ENCODE measurements at places on chromosomes 2 and 18.
A peak's percentile ranks its signal among the peaks of the same experiment; 100 is the strongest.

DNA sequence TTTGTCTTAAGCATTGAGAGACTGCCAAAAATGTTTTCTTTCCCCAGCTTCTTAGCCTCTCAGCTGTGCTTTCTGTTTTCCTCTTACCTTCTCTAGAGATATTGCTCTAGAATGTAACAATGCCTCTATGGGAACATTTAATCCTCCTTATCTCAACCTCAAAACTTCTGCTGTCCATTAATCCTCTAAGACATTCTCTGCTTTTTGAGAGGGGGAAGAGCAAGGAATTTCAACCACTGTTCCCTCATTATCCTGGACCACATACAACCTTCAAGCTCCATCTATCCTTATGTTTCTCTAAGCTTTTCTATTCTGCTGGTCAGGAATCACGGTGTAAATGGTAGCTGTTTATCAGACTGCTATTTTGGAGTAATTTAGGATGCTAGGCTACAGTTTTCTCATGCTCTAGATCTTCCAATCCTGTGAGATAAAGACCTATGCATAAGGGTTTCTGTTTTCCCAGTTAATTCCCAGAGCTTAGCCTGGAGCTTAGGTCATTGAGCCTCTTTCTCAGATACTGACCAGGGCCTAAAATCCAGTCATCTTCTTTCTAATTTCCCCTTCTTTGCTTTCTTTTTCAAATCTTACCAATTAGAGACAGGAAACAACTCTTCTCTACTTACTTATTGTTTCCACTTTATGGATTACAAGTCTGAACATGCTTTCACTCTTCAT lies 282.0 kb downstream of the CALCRL start:
- DNase-seq: no peak

DNA sequence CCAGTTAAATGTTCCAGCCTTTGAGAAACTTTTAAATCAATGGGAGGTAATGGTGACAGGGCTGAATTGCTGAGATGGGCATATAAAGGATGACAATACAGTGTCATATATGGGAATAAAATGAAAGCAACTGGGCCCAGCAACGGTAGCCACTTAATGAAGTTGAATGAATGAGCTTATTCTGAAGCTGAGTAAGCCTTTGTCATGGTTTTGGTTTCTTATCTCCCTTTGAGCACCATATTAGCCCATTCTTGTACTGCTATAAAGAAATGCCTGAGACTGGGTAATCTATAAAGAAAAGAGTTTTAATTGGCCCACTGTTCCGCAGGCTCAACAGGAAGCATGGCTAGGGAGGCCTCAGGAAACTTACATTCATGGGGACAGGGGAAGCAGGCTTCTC lies 3.5 kb upstream of the THUMPD2 start:
- no peak for DNase-seq

DNA sequence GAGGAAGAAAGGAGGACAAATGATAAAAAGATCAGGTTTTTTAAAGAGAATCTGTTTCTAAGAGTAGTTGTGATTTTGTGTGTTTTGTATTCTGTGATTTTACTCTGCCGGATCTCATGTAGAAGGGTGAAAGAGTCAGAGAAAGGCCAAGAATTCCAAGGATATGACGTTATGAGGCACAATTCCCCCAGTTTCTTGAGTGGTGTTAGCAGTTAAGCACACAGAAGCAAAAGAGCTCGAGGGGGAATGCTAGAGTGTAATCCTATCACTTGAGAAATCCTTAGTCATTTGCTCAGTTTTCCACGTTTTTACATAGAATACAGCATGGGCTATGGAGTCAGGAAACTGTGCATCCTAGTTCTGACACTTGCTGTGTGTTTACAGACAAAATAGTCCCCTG lies 34.8 kb downstream of the METTL4 start:
- DNase-seq: peak; percentile 67

DNA sequence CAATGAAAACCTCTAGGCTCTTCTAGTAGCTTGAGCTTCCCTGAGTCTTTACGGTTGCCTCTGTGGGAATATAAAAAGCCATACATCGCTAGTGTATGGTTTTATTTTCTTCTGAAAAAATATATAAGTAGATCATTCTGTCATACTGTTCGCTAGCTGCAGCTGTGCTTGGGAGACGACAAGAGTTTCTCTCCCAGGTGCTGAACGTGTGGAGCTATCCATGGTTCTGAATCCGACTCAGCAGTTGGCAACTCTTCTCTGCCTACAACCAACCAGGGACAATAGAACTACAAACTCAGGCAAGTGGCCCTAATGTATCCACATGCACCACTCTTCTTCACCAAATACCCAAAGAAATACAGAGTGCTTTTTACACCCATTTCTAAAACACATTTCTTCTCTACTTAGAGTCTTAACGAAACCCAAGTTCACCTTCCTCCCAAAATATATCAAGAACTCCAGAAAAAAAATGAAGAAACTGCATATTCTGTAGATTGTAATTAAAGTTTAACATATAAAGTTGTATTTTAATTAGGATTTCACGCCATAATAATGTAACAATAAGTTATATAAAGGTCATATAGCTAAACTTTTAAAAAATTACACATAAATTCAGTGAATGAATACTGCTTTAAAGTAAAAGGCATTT lies 2.2 kb upstream of the KCNH7 start:
- DNase-seq: no peak

DNA sequence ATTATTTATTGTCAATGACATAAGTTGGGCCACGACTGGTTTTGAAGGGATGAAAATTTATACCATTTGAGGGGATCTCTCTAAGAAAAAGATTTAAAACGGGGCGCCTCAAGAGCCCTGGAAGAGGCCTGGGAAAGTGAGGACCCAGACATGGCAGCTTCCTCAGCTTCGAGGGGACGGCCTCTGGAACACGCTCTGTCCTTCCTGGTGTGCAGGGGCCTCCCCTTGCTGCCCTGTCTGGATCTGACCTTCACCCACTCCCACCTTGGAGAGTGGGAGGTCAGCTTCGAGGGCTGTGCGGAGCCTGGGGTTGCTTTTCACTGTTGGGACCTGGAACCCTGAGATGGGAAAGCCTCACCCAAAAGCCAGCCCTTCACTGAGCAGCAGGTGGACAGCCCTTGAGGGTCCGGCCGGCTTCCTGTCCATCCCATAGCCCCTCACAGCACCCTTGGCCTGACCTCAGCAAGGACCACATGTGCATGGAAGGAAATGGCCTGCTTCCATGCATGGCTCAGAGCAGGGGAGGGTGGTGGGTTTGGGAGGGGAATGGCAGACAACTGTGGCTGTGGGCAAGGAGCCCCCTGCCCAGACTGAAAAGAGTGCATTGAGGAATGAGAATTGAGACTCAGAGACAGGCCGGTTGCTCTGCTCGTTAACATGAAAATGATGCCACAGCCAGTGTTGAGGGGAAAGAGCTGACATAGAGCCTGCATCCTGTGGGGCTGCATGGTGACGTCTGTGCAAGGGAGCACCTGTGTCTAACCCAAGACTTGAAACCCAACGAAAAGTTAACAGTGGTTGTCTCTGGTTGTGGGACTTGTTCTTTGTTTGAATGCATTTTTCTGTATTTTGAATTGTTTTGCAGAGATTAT lies 16.3 kb downstream of the FBLN7 start:
- DNase-seq: no peak

DNA sequence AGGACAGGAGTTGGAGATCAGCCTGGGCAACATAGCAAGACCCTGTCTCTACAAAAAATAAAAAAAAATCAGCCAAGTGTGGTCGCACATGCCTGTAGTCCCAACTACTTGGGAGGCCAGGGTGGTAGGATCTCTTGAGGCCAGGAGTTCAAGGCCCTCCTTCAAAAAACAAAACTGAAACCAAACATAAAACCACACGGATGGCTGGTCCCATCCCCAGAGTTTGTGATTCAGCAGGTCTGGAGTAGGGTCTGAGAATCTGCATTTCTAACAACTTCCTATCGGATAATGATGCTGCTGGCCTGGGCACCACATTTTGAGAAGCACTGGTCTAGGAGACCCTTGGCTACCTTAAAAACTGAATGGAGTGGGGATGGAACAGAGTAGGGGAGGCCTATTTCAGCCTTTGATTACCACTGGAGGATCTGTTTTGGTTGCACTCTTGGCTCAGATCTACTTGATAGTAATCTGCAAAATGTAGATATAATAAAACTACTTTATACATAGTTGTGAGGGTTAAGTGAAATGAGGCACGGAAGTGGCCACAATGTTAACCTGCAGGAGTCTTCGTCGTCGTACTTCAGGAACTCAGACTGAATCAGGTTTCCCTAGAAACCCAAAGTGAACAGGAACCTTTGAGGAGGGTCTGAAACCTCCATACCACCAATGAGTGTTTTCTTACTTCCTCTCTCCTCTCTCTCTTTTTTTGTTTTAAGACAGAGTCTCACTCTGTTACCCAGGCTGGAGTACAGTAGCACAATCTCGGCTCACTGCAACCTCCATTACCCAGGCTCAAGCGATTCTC lies 25.5 kb upstream of the NFE2L2 start:
- no peak for DNase-seq

- DNase-seq: no peak
Observed at GRCh38 chr2:71224457-71224856, 2.4 kb downstream of the PAIP2B start.

DNA sequence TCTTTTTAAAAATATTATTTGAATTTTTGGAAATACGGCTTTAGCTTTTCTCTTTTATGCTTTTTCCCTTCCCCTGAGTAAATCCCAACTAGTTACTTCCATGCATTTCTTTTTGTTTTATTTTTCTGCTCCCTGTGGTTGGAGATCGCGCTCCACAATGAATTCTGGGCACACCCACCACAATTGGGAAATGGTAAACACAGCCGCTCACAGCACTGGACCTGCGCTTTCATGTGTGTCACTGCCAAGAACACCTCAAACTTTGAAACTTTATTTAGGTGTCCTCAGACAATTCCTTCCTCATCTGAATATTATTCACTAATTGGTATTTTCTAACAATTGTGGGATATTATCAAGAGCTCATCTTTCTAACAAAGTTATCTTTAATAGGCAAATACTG lies 82.8 kb upstream of the TMEM18 start:
- no peak for DNase-seq

GRCh38 chr2:238224356-238225035 lies 15.3 kb downstream of the HES6 start:
- no peak for DNase-seq

DNA sequence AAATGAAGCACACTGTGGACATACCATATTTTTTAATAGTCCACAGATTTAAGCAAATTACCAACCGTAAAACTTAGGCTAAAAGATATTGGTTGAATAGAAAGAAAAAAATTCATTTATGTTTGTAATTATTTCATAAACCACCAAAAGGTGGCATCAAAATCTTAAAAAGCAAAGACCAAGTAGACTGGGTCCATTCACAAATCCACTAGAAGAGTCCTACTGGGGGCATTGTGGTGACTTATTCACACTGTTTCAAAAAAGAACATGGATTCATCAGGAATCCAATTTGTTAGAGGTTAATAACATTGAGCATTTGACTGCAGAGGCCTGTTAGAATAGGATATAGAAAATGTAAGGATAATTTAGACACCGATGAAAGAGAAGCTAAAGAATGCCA lies 194.9 kb upstream of the KYNU start:
- no peak for DNase-seq

DNA sequence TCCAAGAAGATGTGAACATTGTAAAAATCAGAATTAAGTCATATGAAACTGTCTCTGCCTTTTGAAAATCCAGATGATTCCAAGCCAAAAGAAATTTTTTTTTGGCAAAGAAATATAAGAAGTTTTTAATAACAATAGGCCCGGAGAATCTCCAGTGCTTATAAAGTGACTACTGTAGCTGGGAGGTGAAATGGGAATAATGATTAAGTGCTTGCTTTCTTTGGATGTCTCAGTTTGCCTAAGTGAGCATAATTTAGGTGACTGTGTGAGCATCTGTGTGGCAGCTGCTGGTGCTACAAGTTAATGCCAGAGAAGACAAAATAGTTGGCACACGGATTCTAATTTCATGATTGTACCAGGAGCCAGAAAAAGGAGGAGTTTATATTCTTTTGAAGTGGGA lies 185.0 kb downstream of the LTBP1 start:
- DNase-seq: no peak

DNA sequence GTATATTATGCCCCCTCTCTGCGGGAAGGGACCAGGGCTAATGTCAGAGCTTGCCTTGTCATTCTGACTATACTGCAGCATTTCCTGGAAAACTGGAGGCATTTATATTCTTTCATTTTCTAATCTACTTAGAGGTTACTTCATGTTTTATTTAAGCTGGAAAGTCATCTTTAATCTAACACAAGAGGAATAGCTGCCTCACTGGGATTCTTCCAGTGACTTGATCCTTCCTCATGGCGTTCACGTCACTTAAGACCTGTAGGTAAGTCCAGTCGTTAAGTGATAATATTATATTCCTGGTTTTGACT lies 727.6 kb upstream of the DDX18 start:
- DNase-seq: no peak

DNA sequence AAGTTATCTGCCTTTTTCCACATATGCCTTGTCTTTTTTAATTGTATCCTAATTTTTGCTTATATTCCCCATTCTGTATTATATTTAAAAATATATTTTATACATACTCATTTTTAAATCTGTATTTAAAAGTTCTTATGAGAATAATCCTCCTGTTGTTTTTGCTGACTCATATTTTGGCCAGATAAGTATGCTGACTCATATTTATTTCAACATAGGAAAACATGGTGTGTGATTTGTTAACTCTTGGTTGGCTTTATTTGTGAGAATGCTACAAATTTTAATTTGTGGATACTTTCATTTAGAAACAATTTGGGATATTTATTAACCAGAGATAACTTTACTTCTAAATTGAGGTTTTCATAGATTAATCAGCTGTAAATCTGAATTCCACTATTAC lies 587.7 kb downstream of the CPS1 start:
- DNase-seq: no peak

DNA sequence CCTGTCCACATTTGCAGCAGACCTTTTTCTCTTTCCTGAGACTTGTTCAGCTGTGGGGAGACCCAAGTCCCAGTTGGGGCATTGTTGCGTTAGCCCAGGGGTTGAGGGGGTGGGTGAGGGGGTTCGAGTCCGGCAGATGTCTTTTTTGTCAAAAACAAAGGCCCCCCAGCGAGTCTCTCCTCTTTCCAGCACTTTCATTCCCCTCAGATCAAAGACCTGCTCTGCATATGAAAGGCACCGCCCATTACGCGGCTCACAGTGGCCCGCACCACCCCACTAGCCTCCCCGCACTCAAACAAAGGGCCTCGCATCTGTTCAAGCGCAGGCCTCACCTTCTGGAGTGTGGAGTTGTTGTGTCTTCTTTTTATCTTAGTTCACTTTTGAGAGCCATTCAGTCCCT lies 25.2 kb downstream of the TRABD2A start:
- DNase-seq: no peak
